Muscle of leg (tissue), 16 donors: ENCODE measurements at places on chromosomes 3 and 15.

- H3K4me3 ChIP-seq: no peak overlapping the region
- DNase-seq: no peak
- H3K4me1 ChIP-seq: no peaks in the 10 kb centered on the region
- no peak overlapping the region for H3K27ac ChIP-seq
- no peaks in the 10 kb centered on the region for H3K36me3 ChIP-seq
Observed at GRCh38 chr3:26452363-26452762, 170.2 kb upstream of the LRRC3B start.

- H3K27me3 ChIP-seq: no peaks in the 10 kb centered on the region
- peaks cover 54% of the 10 kb centered on the region for H3K36me3 ChIP-seq
- no peak overlapping the region for H3K27ac ChIP-seq
- peaks cover 3% of the 10 kb centered on the region for H3K4me1 ChIP-seq
Observed at GRCh38 chr15:65264863-65265430, 21.7 kb downstream of the PARP16 start.

DNA sequence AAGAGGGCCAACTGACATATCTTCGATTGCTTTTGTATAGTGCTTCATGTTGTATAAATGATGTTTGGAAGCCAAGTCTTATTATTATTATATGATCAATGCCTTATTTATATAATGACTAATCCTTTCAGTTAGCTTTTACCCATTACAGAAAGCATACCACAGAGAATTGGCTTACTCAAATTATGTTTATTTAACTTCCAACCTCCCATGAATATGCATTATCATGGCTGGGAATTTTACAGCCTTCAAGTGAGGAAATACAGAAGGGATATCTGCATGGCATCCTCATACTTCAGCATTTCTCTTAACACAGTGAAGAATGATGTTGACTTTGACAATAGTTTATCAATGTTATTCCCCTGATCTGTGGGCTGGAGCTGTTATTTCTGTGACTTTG, 225.9 kb upstream of the GAP43 start:
- no peak for DNase-seq
- no peaks in the 10 kb centered on the region for H3K4me1 ChIP-seq
- H3K27ac ChIP-seq: no peak overlapping the region

GRCh38 chr3:73787620-73788019, 162.9 kb upstream of the PDZRN3 start:
- no peak overlapping the region for H3K27ac ChIP-seq
- H3K4me1 ChIP-seq: no peaks in the 10 kb centered on the region
- H3K27me3 ChIP-seq: no peaks in the 10 kb centered on the region
- H3K4me3 ChIP-seq: no peak overlapping the region
- DNase-seq: no peak
- no peaks in the 10 kb centered on the region for H3K36me3 ChIP-seq

DNA sequence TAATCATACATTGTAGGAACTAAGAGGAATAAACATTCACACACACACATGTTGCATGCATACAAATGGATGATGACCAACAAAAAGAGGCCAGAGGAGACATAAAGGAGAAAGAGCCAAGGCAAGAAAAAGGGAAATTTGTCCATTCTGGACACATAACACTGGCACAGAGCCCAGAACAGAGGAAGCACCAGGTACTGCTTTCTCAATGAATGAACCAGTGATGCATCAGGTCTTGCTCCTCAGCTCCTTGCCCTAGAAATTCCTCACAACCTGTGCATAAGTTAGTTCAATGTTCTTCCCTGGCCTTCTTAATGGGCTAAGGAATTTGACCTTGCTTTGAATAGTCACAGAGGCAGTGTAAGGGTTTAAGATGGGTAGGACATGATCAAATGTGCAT, 270.3 kb downstream of the ERC2 start:
- H3K4me1 ChIP-seq: no peaks in the 10 kb centered on the region
- H3K4me3 ChIP-seq: no peak overlapping the region
- peak; percentile 30 for DNase-seq
- H3K27me3 ChIP-seq: peaks cover 2% of the 10 kb centered on the region
- no peaks in the 10 kb centered on the region for H3K36me3 ChIP-seq
- no peak overlapping the region for H3K27ac ChIP-seq

DNA sequence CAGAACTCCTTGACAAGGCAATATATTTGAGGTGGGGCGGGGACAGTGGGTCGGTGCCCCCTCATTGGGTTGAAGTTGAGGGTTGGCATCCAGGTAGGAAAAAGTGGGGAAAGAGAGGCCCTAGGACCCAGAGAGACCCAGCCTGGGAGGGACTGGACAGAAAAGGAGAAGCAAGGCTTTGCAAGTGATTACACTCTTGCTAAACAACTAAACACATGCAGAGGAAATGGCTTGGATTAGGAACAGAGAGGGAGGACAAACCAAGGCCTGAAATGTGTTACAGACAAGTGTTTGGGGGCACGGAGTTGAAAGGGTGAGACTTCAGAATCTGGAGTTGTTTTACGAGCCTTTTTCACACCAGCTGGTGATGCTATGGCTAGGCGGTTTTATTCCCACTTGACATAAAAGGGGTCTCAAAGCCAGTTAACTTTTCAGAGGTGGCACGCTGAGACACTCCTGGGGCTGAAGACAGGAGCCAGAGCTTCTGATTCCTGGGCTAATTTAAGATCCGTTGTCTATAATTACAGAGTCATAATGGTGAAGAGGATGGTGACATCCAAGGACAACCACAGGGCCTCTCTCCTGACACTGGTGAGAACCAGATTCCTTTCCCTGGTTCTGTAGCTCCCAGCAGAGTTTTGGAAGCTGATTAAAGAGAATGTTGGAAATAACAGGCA, 7.7 kb upstream of the KCTD6 start:
- no peak overlapping the region for H3K4me3 ChIP-seq
- H3K27ac ChIP-seq: no peak overlapping the region
- no peaks in the 10 kb centered on the region for H3K36me3 ChIP-seq
- DNase-seq: peak; percentile 27

DNA sequence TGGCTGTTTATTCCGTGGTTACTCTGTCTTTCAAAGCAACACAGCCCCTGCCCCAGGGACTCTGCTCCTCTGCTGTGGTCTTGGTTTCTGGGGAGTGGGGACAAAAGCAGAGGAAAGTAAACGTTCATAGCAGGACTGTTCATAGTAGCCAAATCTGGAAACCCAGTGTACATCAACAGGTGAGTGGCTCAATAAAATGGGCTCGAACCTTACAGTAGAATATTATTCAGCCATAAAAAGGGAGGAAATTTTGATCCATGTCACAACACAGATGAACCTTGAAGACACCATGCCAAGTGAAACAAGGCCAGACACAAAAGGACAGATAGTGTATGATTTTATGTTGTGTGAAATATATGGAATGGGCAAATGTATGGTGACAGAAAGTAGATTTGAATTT, 90.2 kb downstream of the PGPEP1L start:
- peaks cover 71% of the 10 kb centered on the region for H3K36me3 ChIP-seq
- no peak for DNase-seq
- H3K27ac ChIP-seq: no peak overlapping the region
- peaks cover 5% of the 10 kb centered on the region for H3K4me1 ChIP-seq
- no peak overlapping the region for H3K4me3 ChIP-seq

DNA sequence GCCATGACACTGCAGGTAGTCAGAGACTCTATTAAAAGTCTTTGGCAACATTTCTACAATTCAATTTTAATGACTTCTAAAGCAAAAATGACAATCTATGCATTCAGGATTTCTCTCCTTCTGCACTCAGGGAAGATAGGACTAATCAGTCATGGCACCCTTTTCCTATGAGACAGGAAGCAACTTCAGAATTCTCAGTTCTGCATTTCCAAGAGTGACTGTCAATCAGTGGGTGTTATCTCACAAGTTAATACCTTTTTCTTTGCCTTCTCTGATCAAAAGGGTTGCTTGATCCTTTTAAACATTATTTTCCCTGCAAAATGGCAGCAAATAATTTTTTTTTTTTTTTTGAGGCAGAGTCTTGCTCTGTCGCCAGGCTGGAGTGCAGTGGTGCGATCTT, 7.8 kb upstream of the ICE2 start:
- H3K27me3 ChIP-seq: no peaks in the 10 kb centered on the region
- no peaks in the 10 kb centered on the region for H3K4me1 ChIP-seq
- H3K27ac ChIP-seq: no peak overlapping the region
- no peak overlapping the region for H3K4me3 ChIP-seq
- no peak for DNase-seq

GRCh38 chr3:175358935-175359334, 499.8 kb downstream of the NAALADL2 start:
- H3K4me1 ChIP-seq: no peaks in the 10 kb centered on the region
- H3K27ac ChIP-seq: no peak overlapping the region
- H3K27me3 ChIP-seq: no peaks in the 10 kb centered on the region
- H3K4me3 ChIP-seq: no peak overlapping the region
- no peak for DNase-seq

DNA sequence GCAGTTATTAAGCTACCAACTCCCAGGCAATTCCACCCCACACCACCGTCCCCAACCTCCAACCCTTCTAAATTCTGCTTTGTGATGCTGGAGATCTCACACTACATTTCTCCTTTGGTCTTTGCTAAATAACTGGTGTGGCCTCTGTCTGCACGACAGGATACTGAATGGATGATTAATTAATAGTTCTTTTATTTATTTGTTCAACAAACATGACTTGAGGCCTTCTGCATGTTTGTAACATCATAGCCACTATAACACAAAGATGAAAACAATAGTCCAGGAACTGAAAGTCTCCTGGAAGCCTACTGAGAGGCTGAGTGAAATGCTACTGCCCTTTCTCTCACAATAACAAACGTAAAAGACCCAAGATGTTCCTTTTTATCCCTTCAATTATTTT, 609.5 kb upstream of the UBE2E2 start:
- no peak for DNase-seq
- H3K27me3 ChIP-seq: no peaks in the 10 kb centered on the region
- H3K27ac ChIP-seq: no peak overlapping the region
- no peaks in the 10 kb centered on the region for H3K4me1 ChIP-seq
- no peaks in the 10 kb centered on the region for H3K36me3 ChIP-seq

DNA sequence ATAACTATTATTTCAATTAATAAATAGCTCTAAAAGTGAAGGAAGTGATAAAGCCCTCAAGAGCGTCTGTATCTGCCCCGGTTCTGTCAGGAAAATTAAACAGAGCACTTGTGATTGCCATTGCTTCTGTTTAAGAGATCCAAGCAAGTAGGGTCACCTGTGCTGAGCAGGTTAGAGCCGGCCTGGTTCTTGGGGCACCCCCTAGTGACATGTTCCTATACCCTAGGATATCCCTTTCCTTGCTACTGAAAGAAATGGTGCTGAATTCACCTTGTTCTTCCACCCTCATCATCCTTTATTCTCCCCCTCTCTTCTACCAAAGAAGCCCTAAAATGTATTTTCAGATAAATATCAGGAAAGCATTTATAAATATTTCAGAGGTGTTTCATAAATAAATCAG, 323.5 kb downstream of the RORA start:
- H3K36me3 ChIP-seq: no peaks in the 10 kb centered on the region
- no peak for DNase-seq
- no peak overlapping the region for H3K27ac ChIP-seq
- H3K27me3 ChIP-seq: no peaks in the 10 kb centered on the region
- no peaks in the 10 kb centered on the region for H3K4me1 ChIP-seq

DNA sequence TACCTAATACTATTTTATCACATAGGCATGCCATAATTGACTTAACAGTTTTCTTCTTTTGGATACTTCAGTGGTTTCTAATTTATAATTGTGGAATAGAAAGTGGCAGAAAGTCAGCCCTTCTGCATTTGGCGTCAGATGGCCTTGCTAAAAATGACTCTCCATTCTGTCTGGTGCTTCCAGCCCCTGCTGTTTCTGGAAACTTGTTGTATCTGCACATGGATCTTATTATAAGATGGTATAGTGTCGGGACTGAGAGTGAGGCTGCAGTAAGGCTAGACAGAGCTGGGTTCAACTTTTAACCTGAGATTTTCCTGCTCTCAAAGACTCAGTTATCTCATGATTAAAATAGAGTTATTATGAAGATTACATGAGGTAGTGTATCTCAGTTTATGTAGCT, 74.8 kb upstream of the WDR72 start:
- no peak overlapping the region for H3K4me3 ChIP-seq
- no peak overlapping the region for H3K27ac ChIP-seq
- H3K27me3 ChIP-seq: no peaks in the 10 kb centered on the region
- peak; percentile 70 for DNase-seq
- H3K36me3 ChIP-seq: no peaks in the 10 kb centered on the region

DNA sequence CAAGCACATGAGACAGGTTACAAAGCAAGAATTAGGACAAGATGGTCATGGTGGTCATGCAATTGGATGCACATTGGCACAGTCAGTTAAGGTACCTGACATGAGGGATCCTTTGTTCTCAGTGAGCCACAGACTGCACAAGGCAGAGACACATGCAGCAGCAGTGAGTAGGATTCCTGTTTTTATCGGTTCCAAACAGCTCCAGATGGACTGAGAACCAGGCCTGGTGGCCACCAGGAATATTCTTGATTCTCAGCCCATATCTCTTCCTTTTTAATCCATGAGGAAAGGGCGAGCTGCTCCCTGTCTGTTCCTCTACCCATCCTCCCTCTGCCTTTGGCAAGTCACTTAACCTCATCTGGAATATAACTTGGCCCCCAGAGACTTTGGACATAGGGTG, 410.8 kb downstream of the GAP43 start:
- no peaks in the 10 kb centered on the region for H3K36me3 ChIP-seq
- peaks cover 5% of the 10 kb centered on the region for H3K4me1 ChIP-seq
- H3K4me3 ChIP-seq: no peak overlapping the region
- H3K27ac ChIP-seq: no peak overlapping the region
- no peak for DNase-seq

DNA sequence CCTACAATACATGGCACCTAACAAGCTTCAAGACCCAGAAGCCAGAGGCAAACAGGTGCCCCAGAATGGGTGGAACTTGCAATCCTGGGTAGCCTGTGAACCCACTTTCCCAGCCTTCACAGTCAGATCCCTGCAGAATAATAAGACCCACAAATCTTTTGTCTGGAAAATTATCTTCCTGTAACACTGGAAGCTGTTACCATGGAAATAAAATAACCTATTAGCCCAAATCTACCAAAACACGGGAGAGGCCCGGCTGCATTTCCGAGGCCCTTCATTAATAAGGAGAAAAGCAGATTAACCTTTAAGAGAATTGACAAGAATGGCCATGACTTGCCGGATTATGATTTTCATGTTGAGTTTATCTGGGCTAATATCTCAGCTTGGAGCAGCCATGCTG, 256.1 kb upstream of the PROK2 start:
- H3K4me1 ChIP-seq: peaks cover 8% of the 10 kb centered on the region
- peaks cover 2% of the 10 kb centered on the region for H3K27me3 ChIP-seq
- H3K36me3 ChIP-seq: no peaks in the 10 kb centered on the region
- no peak overlapping the region for H3K4me3 ChIP-seq
- DNase-seq: no peak
- no peak overlapping the region for H3K27ac ChIP-seq

- DNase-seq: no peak
- H3K36me3 ChIP-seq: no peaks in the 10 kb centered on the region
- H3K4me3 ChIP-seq: no peak overlapping the region
- H3K27ac ChIP-seq: no peak overlapping the region
- H3K27me3 ChIP-seq: peaks cover under 1% of the 10 kb centered on the region
- H3K4me1 ChIP-seq: peaks cover 13% of the 10 kb centered on the region
Observed at GRCh38 chr3:112770032-112770626, 76.5 kb downstream of the CD200R1L start.

DNA sequence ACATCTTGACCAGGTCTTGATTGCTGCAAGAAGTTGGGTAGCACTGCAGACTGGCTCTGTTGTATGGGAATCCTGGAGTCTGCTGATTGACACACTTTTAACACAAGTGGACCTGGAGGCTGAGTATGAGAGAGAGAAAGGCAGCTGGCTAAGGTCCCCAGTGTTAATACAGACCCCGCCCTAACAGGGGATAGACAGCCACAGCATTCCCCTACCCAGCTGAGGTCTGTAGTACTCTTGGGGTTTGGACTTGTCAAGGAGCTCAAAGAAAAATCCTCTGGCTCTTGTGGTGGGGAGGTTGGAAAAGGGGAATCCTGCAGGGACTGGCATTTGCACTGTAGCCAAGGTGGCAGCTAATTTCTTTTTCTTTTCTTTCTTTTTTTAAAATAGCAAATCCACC, 192.7 kb downstream of the ZNF621 start:
- H3K4me3 ChIP-seq: no peak overlapping the region
- no peak for DNase-seq
- peaks cover 3% of the 10 kb centered on the region for H3K27me3 ChIP-seq
- H3K36me3 ChIP-seq: no peaks in the 10 kb centered on the region
